Endodermal cell (in vitro differentiated cells): ENCODE measurements at places on chromosomes 3 and 15. TPM values are rescaled to one million over a fixed set of nuclear protein-coding genes. Genes with fewer than 3 reads are reported as not detected.

The LSAMP gene
- 4.4 and 6.4 TPM in 2 replicates for total RNA-seq

DNA sequence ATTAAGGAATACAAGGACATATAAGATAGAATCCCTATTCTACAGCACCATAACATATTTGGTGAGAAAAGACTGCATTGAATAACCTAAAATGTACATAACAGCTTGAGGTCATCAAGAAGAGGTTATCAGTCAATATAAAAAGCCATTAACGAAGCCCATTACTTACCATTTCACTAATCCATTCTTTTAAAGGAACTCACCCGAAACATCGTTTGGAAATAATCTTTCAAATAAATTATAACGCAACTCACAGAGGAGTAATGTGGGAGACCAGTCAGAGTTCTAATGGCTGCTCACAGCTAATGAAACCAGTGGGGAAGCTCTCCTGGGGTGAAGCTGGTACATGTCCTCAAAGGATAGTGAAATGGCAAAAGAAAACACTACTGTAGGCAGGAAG, 188.4 kb downstream of the TBC1D5 start:
- no peak overlapping the region for H3K27ac ChIP-seq
- H3K4me1 ChIP-seq: peaks cover 24% of the 10 kb centered on the region
- no peak for DNase-seq
- H3K36me3 ChIP-seq: no peaks in the 10 kb centered on the region
- H3K4me3 ChIP-seq: no peak overlapping the region
- H3K27me3 ChIP-seq: no peaks in the 10 kb centered on the region

The CKMT1A gene
- 4.4 and 6.6 TPM in 2 replicates for total RNA-seq

The SLC6A20 gene
- 1.5 TPM in 2 replicates for total RNA-seq

DNA sequence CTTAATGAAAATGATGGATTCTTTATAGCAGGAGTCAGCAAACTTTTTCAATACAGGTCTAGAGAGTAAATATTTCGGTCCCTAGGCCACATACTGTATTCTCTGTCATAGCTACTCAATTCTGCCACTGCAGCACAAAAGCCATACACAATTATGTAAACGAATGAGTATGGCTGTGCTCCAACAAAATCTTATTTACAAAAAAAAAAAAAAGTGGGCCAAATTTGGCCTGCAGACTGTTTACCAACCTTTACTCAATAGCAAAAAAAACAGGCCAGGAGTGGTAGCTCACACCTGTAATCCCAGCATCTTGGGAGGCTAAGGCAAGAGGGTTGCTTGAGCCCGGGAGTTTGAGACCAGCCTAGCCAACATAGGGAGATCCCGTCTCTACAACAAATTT, 41.1 kb downstream of the TTBK2 start:
- H3K27ac ChIP-seq: no peak overlapping the region
- H3K4me3 ChIP-seq: no peak overlapping the region
- no peaks in the 10 kb centered on the region for H3K27me3 ChIP-seq
- no peak for DNase-seq
